Testis (tissue), 5 donors: ENCODE measurements at places on chromosomes 11 and 22.

- peak; percentile 69 for DNase-seq
Observed at GRCh38 chr22:39598017-39598965, 27.7 kb downstream of the CACNA1I start.

DNA sequence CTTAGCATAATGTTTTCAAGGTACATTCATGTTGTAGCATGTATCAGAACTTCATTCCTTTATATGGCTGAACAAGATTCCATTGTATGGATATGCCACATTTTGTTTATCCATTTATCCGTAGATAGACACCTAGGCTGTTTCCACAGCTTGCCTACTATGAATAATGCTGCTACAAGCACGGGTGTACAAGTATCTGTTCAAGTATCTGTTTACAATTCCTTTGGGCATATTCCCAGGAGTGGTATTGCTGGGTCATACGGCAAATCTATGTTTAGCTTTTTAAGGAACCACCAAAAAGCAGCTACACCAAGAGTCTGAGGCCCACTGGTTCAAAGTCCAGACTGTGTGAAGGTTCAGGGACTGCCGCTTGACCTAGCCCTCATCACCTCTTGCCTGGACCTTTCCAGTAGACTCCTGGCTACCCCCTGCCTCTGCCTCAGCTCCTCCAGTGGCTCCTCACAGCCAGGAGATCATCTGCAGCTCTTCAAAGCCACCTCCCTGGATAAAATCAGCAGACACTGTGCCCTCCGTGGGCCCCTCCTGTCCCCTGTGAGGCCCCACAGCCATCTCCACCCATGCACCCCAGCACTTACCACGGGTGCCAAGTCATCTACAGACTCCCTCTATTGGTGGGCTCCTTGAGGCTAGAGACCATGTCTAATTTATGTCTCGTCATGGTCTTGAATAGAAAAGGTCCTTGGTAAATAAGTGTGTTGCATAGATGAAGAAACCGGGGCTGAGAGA lies 160.3 kb downstream of the MN1 start:
- no peak for DNase-seq

DNA sequence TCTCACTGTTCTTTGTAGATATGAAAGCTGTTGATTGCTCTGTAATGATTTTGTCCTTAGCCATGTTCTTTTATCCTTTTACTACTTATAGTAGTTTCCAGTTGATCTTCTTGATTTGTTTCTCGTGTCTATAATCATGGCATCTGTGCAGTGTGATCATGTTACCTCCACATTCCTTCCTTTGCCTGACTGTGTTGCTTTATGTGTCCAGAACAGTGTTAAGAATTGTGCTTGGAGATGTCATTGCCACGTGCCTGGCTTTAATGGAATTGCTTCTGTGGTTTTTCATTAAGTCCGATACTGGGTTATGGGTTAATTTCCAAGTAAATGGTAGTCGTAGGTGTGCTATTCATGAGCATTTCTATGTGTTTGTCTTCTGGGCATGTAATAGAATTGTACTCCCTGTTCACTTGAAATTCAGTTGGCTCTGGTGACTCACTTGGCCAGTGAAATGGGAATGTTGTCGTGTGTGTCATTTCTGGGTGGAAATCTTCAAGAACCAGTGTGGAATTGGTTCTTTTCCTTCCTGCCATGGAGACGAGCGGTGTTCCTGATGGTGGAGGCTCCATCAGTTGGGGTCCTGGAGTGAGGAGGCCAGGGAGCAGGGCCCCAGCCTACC lies 6.8 kb downstream of the GTSE1 start:
- DNase-seq, result no peak

DNA sequence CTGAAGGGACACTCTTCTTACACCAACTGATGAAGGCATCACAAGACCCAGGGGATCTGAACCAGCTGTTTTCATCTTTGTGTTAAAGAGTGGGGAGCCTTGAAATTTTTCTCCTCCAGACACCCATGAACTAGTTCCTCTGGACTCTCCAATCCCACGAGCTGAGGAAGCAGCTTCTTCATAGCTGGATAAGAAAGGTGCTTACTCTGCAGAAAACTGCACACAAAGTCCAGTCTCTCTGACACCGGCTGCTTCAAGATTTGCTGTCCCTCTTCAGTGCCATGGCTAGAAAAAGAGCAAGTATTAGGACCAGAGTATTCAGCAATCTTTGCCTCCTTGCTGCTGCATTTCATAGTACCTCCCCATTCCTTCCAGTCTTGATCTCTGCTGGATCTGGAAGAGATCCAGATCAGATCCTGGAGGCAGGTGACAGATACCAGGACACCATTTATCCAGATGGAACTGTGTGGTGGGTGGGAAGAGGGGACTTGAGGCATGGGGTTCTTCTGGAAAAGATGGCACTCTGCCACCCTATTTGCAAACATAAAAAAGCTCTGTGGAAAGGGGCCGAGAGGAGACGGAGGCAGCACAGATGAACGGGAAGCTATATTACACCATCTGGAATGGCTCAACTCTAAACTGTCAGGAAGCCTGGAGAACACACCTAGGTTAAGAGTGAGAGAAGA lies 25.5 kb downstream of the IL18BP start:
- no peak for DNase-seq

DNA sequence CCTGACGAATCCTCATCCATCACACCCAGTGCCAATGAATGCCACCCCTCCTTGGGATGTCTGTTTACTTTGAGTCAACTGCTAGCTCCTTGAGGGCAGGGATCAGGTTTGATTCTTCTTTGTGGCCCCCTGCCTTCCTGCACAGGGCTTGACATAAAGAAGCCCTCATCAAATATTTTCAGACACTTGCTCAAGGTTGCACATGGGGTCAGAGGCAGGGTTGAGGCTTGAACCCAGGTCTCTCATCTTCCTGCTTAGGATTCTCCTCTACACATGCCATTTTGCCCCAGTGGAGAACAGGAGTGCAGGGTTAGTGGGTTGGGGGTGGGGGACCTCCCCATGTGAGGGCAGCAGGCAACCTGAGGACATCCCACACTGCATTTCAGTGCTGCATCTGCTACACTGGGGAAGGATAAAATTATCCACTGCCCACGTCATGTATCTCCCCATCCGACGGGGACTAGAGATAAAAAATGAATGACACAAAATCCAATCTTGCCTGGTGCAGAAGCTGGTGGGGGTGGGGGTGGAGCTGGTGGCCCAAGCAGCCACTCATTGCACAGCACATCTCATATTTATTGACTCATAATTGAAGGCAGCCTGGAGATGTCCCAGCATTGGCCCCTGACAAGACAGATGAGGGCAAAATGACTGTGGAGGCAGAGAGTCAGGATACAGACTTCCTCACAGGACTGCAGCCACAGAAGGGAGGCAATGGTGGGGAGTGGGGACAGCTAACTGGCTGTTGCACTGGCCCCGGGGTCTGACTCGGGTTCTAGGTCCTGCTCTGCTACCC lies 41.3 kb downstream of the NEU3 start:
- DNase-seq, result no peak

- DNase-seq, result no peak
Observed at GRCh38 chr11:120561286-120561685, 49.7 kb downstream of the GRIK4 start.

- no peak for DNase-seq
Observed at GRCh38 chr11:119652907-119653659, 75.9 kb downstream of the NECTIN1 start.

DNA sequence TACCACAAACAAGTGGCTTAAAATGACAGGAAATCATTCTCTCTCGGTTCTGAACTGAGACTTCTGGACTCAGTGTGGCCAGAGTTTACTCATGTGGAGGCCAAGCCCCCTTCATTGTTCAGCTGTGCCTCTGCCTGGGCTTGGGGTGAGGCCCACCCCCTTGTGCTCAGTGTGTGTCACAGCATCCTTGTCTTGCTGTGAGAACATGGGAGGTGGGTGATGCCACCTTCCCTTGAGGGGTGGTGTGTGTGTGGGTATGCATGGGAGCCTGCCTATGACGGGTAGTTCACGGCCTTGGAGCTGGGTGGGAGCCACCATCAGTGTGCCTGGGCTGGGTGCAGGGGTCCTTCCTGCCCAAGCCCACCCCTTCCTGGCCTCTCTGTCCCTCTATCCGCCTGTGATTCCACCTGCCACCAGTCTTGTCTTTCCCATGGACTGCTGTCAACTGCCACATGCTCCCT lies 101.7 kb downstream of the MORC2 start:
- no peak for DNase-seq

DNA sequence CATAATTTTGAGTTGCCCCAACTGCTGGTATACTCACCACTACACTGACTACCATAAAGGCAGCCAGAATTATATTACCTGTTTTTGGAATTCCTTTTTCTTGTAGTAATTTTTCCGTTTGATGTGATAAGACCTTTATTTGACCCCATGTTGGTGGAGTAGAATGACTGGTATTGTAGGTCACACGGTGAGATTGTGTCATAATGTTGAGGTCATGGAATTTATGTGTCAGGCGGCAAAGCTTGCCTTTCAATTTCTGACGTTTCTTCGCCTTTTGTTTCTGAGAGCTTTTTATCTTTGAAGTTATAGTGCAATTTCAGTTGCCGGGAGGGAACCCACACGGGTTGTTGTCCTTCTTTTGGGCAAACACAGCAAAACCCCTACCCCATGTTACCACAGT lies 13.0 kb downstream of the OR52K1 start:
- DNase-seq, result no peak

- peak; percentile 70 for DNase-seq
Observed at GRCh38 chr22:42180349-42180842, 49.8 kb upstream of the CYP2D6 start.

- DNase-seq, result no peak
Observed at GRCh38 chr11:94835594-94835927, 67.4 kb downstream of the AMOTL1 start.

DNA sequence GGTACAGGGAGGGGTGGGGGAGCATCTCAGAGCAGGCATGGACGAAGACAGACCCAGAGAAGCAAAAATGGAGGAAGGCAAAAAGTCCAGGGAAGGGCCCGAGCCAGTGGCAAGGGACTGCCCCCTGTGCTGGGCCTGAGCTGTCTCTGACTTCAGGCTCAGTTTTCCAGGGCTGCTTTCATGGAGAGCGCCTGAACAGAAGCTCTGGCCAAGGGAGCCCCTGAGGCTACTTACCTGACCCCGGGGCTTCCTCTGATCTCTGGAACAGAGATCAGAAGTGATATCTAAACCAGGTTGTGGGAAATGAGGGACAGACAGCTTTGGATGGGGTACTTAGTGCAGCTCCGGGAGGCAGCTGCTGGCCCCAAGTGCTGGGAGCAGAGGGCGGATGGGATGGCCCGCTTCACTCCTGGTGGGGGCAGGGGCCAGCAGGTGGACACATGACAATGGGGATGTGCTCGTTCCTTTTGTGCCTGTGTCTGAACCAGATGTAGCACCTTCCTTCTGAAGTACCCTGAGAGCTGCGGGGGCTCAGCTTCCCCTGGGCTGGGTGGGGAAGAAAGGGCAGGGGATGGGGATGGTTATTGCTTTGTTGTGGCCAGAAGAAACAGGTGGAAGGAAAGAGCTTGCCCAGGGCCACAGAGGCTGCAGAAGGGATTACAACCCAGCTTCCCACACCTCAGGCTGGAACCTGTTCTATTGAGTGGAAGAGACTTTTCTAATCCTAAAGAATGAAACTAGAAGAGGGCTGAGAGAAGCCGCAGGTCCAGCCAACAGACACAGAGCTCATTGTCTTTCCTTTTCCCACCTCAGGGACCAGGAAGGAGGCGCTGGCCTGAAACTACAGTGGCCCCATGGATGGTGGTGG lies 5.7 kb downstream of the LRRC10B start:
- no peak for DNase-seq
